PC-9 (cell line): ENCODE measurements at places on chromosomes 4 and X. TPM values are rescaled to one million over a fixed set of nuclear protein-coding genes. Genes with fewer than 3 reads are reported as not detected.

Gene NR3C2
- total RNA-seq, result 0.93 and 0.96 TPM in 2 replicates

DNA sequence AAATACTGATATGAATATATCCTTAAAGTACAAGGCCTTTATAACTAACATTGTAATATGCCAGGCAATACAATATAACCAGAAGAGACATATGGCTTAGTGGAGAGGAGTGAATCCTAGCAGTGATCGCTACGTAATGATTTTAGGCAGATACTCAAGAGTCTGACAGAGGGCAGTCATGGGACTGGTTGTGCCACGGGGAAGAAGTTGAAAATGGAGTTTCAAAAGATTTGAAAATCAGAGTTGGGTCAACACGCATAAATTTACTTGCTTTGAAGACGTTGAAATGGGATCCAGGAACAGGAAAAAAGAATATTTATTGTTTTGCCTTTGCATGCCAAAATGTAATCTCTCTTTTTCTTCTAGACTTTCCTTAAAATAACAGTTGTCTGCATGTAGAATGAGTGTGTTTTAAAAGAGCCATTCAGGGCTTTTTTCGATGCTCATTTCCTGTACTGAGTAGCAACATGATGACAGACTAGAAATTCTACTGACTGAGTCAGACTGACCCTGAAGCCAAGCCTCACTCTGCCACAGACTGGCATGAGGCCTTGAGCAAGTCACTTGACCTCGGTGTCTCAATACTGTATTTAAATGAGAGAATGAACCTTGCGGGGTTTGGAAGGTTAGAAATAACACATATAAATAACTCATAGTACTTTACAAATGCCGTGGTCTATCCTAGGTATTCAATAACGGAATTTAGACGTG is 8.1 kb upstream of the SMS start:
- peak; percentile 34 for DNase-seq

DNA sequence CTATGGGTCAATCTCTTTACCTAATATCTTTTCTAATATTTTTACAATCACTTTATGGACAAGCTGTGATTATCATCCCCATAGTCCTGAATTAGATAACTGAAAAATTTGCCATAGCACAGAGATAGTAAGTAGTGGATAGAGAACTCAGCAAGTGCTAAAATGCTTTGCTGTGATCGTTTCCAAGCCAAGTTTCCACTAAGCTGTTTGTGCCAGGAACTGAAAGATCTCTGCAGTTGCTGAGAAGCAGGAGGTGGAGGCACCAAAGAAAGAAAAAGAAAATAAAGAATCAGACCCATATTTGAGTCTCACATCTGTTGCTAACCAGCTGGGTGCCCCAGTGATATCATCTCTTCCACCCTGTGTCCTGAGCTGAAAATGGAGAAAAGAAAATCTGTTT is 605.6 kb upstream of the BOD1L1 start:
- no peak for DNase-seq

- no peak for DNase-seq
Measured at GRCh38 chrX:103879339-103879738, 47.3 kb upstream of the RAB9B start.

- no peak for DNase-seq
Measured at GRCh38 chr4:27894951-27895350, 1034.3 kb downstream of the STIM2 start.

DNA sequence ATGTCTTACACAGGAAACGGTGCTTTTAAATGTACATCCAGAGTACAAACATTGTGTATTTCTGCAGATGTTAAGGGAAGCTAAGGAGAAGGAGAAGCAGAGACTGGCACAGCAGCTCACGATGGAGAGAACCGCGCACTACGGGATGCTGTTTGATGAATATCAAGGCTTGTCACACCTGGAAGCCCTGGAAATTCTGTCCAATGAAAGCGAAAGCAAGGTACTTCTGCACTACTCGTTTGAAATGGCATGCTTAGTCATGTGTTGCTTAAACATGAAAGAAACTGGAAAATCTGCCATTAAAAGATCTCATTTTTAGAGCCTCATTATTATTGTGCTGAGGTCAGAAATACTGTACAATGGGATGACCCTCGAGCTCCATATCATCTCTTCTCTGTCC is 47.2 kb downstream of the FAM114A1 start:
- DNase-seq, result no peak

DNA sequence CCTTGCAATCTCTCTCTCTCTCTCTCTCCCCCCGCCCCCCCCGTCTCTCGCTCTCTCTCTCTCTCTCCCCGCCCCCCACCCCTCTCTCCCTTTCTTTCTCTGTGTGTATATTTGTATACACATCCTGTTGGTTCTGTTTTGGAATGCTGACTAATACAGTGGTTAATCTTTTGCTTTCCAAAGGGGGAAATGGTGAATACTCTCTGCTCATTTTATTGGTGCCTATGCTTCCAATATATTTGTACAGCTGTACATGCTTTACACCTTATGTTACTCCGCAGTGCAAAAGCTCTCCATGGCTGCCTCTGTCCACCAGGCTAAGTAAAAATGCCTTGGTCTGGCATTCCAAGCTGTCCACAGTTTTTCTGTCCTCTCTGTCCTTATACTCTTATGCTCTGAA is 158.8 kb downstream of the RBMX2 start:
- DNase-seq, result no peak
